ENCODE measurements at places on chromosomes 13 and 19.

GRCh38 chr13:31121379-31122140, 40.1 kb downstream of the HSPH1 start:
- DNase-seq = no peak

DNA sequence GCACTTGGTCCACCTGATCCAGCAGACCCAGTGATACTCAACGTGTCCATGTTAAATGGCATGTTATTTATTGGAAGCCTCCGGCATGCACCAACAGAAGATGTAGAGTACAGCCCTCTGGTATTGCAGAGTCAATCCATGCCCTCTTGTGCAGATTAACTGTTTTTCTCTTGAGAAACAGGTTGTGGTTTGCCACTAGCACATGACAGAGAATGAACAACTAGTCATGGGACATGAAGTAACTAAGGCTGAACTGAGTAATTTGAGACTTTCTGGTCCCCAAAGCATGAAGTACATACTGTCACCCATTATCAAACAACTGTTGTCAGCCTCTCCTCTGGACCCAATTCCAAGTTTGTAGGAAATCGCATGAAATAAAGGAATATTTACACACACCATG, 3.2 kb downstream of the ZNF562 start:
- no peak for DNase-seq

DNA sequence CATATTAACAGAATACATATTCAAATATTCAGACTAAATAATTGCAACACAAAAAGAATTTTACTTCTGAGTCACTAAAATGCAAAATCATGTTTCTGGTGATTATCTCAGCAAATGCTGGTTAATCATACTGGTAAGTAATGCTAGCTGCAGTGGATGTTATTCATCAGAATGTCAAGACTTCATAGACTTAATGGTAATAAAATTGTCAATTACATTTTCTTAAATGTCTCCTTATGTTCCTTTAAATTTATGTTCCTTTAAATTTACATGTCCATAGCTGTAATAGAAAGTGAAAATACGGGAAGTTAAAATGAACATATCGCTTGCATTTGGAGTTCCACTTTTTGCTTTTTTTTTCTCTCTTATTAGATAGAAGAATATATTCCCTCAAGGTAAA, 853.0 kb downstream of the SLITRK6 start:
- DNase-seq = no peak

DNA sequence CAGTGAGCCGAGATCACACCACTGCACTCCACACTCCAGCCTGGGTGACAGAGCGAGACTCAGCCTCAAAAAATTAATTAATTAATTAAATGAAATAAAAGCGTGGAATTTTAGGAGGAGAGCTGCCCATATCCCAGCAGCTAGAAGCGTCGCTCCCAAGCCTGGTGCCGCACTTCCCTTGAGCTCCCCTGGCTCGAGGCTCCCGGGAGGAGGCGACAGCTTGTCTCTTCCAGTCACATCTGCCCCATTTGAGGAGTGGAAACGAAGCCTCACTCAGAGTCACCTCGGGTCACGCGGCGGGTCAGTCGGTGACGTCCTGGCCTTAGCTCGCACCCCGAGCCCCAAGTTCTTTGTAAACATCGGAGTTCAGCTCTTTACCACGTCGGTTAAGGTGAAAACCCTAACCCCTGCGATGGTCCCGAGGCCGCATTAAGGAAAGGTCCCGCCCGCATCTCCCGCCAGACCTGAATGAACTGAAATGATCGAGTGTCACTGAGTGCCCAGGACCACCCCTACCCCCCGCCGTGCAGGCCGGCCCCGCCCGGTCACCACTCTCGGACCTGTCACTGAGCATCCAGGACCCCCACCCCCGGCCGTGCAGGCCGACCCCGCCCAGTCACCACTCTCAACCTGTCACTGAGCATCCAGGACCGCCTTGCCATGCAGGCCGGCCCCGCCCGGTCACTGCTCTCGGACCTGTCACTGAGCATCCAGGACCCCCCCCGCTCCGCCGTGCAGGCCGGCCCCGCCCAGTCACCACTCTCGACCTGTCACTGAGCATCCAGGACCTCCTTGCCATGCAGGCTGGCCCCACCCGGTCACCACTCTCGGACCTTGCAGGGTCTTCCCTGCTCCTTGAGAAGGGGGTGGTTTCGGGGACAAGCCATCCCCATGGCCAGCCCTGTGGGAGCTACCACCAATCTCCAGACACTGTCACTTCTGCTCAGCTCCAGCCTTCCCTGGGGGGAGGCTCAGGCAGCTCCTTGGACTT, 176.9 kb downstream of the KDM4B start:
- no peak for DNase-seq

DNA sequence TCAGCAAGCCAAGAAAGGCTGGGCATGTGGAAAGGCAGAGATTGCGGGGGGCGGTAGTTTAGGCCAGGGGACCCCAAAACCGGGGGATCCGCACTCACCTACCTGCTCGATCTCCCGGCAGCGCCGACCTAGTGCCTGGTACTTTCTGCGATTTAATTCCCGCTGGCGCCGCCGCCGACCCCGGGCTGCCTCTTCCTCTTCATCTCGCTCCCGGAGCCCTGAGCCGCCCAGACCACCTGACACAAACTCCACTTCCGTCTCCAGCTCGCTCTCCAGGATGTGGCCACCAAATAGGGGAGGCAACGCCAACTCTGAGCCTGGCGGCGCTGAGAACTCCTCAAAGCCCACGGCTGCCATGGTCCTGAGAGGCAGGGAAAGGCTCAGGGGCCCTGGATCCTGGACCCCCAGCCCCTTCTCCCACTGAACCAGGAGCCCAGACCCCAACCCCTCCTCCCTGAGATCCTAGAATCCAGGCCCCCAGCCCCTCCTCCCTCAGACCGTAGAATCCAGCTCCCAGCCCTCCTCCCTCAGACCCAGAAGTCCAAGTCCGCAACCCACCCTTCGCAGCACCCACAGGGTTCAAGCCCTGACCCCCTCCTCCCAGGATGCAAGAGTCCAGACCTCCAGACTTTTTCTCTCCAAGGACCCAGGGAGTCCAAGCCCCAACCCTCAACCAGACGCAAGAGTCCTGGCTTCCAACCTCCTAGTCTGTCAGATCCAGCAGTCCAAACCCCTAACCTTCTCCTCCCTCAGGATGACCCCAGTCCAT, 933 bp downstream of the TFPT start:
- DNase-seq = no peak

DNA sequence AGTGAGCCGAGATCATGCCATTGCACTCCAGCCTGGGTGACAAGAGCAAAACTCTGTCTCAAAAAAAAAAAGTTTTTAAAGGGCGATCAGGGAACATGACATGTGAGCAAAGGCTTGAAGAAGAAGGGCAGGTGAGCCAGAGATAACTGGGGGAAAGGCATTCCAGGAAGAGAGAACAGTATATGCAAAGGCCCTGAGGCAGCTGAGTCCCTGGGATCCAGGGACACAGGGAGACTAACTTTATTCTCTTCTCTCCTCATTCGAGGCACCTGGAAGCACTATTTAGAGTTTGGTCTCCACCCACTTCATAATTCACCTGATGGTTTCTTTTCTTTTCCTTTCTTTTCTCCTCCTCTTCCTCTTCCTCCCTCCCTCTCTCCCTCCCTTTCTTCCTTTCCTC, 17.6 kb downstream of the ZSCAN5A start:
- no peak for DNase-seq

DNA sequence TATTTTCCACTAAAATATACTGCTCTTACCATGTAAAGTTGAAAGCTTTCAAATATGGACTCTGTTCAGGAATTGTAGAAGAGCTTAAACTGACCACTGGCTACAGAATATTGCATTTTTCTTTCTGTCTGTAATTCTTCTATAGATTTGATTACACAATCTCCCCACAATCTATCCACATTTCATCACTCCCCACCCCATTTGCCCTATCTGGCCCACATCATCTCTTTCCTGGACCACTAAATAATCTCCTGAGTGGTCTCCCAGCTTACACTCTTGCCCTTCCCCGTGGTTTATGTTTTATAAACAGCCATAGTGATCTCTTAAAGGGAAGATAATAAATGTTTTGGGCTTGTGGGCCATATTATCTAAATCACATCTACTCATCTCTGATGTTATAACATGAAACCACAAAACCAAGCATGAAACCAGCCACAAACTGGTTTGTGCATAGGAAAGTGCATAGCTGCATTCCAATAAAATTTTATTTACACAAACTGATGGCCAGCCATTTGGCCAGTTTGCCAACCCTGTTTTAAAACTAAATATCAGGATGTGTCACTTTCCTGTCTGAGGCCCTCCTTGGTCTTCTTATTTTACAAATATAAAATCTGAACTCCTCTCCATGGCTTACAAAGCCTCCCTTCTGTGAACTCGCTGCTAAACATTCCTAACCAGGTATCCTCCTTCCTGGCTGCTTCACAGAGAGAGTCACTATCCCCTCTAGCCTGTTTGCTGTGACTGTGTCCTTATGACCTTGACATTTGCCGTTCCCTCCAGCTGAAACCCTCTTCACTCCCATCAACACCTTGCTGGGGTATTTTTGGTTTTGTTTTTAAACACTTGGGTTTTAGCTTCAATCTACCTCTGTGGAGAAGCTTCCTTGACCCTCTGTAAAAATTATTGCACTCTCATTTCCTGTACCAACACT, 500.9 kb downstream of the GPC6 start:
- DNase-seq = no peak

DNA sequence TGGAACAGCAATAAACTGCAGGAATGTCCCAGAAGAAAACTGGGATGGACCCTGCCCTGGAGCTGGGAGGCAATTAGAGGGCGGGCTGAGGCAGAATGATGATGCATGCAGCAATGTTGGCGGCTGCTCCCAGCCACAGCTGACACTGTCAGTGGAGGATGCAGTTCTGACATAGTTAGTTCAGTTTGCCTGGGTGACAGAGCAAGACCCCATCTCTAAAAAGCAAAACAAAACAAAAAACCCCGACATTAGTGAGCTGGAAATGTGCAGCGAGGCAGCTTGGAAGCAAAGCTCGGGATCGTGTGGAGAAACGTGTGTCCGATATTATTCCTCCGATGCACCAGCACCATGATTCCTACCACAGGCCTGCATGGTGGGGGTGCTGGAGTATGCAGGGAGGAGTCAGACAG, 110.1 kb upstream of the UQCRFS1 start:
- DNase-seq = no peak

DNA sequence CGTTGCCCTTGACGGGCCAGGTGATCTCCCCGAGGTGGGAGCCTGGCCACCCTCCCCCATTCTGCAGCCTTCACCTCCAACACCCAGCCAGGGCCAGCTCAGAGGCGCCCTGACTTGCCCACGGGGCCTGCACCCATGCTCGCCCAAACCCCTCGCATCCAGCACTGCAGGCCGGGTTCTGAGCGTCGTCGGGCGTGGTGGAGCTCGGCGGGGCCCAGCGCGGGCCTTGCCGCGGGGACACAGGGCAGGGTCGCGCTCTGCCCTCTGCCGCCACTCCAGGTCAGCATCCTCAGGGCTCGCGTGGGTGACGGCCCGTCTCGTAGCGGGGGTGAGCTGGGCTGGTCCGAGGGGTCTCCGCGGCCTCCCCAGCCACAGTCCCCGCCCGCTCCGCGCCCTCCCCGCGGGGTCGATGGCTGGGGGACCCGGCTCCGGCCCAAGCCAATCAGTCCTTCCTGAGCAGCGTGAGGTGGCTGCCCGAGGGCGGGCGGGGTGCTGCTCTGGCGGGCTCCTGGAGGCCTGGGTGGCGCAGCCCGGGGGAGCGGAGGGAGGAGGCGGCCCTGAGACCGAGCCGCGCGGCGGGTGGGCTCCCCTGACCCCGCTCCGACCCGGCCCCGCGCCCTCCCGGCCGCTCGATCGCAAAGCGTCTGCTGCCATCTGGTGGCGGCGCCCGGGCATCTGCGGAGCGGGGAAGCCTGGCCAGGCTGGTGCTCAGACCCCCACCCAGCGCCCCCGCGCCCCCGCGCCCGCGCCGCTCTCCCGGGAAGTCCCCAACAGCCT, 61.4 kb downstream of the CCNE1 start:
- DNase-seq = no peak

DNA sequence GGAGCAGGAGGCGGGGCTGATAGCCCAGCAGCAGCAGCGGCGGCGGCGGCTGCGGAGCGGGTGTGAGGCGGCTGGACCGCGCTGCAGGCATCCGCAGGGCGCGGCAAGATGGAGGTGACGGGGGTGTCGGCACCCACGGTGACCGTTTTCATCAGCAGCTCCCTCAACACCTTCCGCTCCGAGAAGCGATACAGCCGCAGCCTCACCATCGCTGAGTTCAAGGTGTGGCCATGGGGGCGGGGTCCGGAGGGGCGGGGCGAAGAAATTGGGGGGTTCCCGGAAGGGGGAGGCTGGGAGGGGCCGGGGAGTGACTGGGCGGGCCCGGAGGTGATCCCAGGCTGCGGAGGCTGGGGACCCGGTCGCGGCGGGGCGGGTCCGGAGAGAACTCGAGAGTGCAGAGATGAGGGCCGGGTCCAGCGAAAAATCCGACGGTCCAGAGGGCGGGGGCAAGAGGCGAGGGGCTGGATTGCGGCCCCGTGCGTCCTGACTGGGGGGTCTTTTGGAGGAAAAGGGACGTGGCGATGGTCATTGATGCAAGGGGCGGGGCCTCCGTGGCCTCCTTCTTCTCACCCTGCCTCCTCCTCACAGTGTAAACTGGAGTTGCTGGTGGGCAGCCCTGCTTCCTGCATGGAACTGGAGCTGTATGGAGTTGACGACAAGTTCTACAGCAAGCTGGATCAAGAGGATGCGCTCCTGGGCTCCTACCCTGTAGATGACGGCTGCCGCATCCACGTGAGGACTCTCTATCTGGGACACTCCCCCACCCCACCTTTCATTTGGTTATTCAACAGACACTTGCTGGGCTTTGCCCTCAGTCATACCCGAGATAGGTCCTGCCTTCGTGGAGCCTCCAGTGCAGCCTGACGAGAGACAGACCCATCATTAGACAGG, at the start of gene TBCB:
Gene TBCB, plus strand, starts transcription at position 16 of the 891 bp plus-strand sequence. Its CDS starts 93 bp downstream, at position 109.
- DNase-seq = no peak

DNA sequence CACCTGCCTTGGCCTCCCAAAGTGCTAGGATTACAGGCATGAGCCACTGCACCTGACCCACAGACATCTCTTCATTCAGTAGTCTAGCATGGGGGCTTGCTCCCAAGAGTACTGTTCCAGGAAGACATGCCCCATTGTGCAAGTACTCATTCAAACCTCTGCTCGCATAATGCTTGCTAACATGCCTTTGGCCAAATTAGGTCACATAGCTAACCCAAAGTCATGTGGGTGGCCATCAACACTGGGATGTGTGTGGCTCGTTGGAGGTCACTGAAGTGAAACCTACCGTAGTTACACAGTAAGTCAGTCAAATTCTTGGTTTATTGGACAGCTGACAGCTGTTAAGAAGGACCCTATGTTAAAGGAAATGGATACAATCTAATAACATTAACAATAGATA, 20.3 kb downstream of the RFXAP start:
- no peak for DNase-seq

DNA sequence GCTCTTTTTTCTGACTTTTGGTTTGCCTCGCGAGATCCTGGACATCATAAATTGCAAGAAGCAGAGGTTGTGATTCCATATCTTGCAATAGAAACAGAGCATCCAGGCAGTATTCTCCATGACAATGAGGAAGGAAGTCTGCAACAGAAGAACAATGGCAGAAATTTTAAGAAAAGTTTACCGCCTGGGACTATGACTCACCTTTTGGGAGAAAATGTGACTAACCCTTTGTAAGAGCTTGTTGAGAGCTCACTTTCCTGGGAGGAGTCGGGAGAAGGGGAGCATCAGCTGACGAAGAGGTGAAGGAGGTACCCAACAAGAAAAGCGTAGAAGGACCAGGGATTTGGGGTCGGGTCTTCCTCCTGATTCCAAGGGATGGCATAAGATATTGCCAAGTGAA, 34.3 kb upstream of the TNFSF11 start:
- no peak for DNase-seq

Measured in AG04449 (cell line).